ENCODE measurements at places on chromosomes 5 and 9.
A peak's percentile ranks its signal among the peaks of the same experiment; 100 is the strongest.

GRCh38 chr5:110545716-110546115, 180.8 kb downstream of the TMEM232 start:
- DNase-seq, result no peak

DNA sequence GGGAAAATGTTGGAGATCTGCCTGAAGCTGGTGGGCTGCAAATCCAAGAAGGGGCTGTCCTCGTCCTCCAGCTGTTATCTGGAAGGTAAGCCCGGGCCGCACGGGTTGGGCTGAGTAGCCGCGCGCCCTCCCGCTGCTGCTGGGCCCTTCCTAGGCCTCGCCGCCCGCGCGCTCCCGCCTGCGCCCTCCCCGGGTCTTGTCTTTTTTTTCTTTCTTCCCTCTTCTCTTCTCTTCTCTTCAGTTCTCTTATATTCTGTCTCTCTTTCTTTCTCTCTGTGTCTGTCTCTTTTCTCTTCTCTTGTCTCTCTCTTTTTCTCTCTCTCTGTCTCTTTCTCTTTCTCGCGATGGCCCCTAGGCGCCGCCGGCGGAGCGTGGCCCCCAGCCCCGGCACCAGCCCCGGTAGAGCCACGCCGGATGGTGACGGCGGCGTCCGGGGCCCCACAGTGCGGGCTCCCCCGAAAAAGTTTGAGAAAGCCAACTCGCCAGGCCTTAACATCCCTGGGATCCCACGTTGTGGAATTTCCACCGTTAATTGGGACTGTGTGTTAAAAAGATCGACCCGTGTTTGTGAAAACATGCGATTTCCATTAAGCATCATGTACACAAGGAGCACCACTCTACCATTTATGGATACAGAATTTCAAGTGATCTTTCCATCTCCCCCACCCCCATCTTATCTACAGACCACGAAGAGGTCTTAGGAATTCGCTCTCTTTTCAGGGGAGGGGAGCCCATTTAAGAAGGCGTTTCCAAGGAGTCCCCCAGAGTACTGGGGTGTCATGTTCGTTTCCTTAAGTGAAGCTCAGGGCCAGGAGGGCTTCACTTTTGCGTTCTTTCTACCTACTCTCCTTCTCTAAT, 616 bp downstream of the ABL1 start:
- DNase-seq, result peak; percentile 20

GRCh38 chr5:1431021-1431811, 14.0 kb downstream of the SLC6A3 start:
- no peak for DNase-seq

DNA sequence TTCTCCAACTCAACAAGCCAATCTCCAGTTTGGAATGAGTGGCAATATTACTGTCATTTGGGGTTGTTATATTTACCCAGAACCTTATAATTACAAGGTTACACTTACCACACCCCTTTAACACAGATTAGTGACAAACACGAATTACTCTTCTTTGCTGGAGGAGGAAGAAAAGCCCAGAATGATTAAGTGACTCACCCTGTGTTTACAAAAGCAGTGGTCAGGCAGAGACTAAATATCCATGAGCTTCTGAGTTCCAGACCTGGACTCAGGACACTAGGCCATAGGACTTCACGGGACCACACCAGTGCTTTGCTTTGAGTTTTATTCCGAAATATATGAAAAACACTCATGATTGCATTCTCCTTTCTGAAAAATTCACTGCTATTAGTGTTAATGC, 370.8 kb downstream of the TLE1 start:
- peak; percentile 9 for DNase-seq

DNA sequence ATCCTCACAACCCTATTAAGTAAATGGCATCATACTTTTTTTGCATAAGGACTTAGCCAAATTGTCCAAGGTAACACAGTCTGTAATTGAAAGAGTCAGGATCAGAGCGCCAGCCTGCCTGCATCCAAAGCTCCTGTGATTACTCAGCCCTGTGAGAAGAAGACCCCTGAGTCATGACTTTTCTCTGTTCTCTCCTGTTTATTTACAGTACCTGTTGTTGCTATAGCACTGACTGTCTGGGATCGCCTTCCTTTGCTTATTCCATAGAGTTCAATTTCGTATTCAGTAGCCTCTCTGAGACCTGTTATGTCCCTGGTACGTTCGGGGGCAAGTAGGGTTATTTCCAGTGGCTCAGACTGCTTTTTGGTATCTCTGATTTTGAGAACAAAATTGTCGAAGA, 71.8 kb downstream of the TNC start:
- DNase-seq, result no peak

- DNase-seq, result peak; percentile 90
Observed at GRCh38 chr5:139658928-139659667, 10.9 kb downstream of the CXXC5 start.

- DNase-seq, result no peak
Observed at GRCh38 chr9:35548571-35548970, 56.5 kb upstream of the TESK1 start.

- DNase-seq, result no peak
Observed at GRCh38 chr9:78865737-78866136, 568.8 kb downstream of the PSAT1 start.

GRCh38 chr5:40796487-40796889, 1.7 kb downstream of the PRKAA1 start:
- DNase-seq, result peak; percentile 41

- DNase-seq, result no peak
Observed at GRCh38 chr5:154444556-154445421, 1.0 kb upstream of the SAP30L start.

DNA sequence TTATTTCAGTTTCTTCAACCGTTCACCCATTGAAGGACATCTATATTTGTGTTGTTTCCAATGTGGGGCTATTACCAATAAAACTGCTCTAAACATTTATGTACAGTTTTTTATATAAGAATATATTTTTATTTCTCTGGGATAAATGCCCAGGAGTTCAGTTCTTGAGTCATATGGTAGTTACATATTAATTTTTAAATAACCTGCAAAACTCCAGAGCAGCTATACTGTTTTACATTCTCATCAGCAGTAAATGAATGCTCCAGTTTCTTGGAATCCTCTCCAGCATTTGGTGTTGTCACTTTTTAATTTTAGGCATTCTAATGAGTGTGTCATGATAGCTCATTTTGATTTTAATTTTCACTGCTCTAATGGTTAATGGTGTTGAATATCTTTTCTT, 36.2 kb downstream of the CDK7 start:
- no peak for DNase-seq

DNA sequence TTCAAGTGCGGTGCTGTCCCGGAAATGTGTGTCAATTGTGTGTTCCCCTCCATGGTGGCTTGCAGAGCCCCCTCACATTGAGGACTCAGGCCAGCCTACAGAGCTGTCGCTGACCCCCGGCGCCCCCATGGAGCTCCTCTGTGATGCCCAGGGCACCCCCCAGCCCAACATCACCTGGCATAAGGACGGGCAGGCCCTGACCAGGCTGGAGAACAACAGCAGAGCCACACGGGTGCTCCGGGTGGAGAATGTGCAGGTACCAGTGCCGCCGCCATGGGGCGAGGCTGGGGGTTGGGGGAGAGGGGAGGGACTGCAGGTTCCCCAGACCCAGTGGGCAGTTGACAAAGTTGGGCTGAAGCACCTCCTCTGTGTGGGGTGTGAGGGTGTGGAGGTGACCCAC, 50.4 kb upstream of the ASS1 start:
- no peak for DNase-seq

DNA sequence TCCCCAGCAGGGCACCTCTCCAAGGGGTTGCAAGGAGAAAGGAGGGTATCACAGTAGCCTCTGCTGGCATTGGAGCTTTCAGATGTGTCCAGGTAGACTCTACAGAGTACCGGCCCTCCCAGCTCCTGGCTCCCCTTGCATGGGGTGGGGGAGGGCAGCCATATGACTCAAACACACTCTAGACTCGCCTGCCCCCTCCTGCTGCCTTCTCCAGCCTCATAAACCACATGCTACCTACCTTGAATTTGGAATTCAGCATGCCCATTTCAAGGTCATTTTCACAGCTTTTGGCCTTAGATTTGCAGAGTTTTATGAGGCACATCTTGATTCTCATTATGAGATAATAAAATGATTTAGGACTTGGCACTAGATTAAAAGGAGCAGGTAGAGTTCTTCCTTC, 32.8 kb upstream of the SMIM32 start:
- DNase-seq, result no peak

DNA sequence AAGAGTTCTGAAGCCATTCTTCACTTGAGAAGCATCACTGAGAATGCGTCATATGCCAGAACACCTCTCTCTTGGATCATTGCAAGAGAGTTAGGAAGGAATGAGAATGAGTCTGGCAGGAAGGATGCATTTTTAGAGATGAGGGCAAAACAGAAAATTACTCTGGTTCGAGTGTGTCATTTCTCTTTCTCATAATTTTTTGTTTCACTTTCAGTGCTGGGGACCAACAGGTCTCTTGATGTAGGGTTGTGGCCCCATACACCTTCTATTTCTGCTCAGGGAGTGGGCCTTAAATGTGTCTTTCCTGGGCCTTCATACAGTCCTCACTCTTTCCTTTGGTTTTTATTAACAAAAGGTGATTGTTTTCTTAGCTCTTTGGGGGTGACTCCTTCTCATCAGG, 302.4 kb downstream of the NR3C1 start:
- no peak for DNase-seq

DNA sequence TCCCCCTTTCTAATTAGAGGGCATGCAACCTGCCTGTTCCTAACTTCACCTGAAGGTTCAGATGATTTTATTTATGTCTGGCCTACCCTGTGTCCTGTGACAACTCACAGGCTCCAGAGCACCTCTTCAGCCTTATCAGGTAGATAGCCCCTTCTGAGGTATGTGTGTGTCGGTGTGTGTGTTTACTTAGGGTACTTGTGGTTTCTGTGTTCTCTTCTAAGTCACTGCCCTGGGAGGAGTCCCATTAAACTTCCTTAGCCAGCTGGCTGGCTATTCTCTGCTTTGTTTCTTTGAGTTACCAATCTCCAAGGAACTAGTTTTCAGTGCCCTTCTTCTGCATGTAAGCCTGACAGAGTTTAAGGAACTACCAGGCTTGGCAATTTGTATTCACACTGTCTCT, 74.9 kb downstream of the UNC13B start:
- DNase-seq, result no peak

GRCh38 chr5:31417512-31417911, 114.4 kb downstream of the DROSHA start:
- no peak for DNase-seq

DNA sequence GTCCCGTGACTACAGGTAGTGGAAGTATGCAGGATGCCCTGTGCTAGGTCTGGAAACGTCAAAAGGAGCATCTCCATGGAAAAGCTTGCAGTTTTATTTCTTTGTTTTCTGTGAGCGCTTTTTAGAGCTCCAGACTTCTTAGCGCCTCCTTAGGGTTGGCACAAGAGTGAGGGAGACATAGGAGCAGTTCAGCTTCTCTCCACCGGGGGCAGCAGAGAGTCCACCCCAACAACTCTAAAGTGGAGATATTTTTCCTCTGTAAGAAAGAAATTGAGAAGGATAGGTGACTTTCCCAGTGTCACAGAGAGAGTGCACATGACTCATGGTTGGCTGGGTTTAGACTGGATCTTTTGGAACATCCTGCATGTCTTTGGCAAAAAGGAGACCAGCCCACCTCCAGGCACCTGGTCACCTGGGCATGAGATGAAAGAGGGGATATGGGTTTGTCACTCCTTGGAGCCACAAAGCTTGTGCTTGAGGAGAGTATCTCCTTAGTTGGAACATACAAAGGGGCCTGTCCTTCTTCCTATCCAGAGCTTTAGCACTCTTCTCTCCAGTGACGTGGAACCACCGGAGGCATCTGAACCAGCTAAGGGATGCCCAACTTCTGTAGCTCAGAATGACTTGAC, 637.7 kb downstream of the SEMA5A start:
- DNase-seq, result no peak

GRCh38 chr5:150020249-150020648, 19.7 kb downstream of the HMGXB3 start:
- DNase-seq, result no peak

- DNase-seq, result no peak
Observed at GRCh38 chr5:50740832-50741231, 74.4 kb downstream of the PARP8 start.

DNA sequence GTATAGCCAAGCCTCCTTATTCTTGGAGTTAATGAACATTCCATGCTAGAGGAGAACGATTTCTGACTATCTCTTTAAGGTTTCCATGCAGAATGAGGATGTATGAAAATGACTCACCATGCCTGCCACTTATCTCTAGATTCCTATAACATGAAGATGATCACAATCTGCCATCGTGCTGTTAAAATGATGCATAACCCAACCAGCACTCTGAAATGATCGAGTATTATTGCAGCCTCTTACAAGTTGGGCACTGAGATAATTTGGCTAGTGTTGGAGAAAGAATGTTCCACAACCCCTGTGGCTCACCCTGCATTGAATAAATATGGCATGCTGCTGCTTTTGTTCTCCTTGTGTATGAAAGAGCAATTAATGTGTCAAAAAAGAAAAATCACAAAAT, 1143.6 kb upstream of the WWC1 start:
- no peak for DNase-seq

DNA sequence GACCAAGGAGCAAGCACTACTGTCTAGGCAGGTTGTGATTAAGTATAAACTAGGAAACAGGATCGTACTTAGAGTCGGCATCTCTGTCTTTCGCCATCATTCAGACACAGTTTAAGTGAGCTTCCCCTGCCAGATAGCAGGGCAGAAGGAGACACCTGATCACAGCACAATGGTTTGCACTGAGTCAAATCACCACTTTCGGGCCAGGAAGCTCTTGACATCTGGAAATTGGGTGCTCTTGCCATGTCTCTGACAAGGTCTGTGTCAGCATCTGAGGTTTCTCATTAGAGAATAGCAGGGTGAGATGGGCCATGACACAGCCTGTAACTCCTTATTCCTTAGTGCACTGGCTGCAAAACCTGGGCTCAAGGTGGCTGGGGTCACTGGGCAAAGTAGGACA, 8.3 kb downstream of the ADRB2 start:
- no peak for DNase-seq

GRCh38 chr5:151656311-151656710, 30.4 kb downstream of the SPARC start:
- no peak for DNase-seq

GRCh38 chr5:14041528-14042192, 97.2 kb upstream of the DNAH5 start:
- no peak for DNase-seq

GRCh38 chr5:165525271-165525670, 2019.9 kb downstream of the MAT2B start:
- no peak for DNase-seq

DNA sequence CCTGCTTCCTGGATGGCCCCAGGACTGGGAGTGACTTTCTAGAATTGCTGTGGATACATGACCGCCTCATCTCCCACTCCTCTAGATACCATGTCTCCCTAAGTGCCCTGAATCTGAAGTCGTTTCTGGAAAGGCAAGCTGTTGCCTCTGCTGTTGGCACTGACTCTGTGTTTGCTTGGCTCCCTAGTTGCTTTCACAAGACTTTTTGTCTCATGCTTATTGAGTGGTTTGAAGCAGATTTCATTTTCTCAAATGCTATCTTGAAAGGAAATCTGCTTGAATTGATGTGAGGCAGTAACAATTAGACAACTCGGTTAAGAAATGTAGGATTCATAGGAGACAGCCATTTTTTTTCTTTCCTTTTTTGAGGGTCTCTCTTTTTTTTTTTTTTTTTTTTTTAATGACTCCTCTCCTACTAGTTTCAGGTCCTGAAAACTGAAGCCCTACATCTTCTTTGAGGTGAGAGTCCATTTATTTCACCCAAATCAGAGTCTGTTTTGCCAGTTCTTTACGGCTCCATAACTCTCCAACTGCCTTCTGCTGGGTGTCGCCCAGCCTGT, 65.9 kb downstream of the PRDM6 start:
- DNase-seq, result no peak

GRCh38 chr9:78261403-78262001, 25.6 kb downstream of the CEP78 start:
- peak; percentile 36 for DNase-seq

- no peak for DNase-seq
Observed at GRCh38 chr5:32206509-32207354, 32.6 kb upstream of the GOLPH3 start.

GRCh38 chr5:172868924-172869591, 35.0 kb downstream of the ERGIC1 start:
- peak; percentile 77 for DNase-seq

Data from kidney capillary endothelial cell (primary cell).